ENCODE measurements at places on chromosomes 4 and X.

- no peak for DNase-seq
Measured at GRCh38 chr4:139670775-139671174, 5.2 kb downstream of the MGST2 start.

- DNase-seq = no peak
Measured at GRCh38 chrX:150035531-150035930, 97.2 kb upstream of the EOLA2 start.

- DNase-seq = no peak
Measured at GRCh38 chr4:45410701-45411210, 684.4 kb upstream of the GNPDA2 start.

DNA sequence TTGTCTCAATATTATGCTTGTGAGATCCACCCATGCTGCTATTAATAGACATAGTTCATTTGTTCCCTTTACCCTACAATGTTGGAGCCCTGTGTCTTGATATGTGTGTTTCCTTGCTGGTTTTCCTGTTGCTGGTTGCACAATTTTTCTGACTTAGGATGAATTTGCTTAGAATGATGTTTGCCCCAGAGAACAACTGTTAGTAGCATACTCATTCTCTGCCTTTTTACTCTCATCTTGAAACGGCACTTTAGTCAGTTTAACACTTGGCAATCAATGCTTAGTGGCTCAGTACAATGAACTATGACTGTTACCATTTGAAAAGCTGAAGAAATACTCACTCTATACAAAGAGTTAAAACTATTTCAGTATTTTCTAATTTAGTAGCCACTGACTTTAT lies 158.8 kb upstream of the NDST4 start:
- DNase-seq = no peak

DNA sequence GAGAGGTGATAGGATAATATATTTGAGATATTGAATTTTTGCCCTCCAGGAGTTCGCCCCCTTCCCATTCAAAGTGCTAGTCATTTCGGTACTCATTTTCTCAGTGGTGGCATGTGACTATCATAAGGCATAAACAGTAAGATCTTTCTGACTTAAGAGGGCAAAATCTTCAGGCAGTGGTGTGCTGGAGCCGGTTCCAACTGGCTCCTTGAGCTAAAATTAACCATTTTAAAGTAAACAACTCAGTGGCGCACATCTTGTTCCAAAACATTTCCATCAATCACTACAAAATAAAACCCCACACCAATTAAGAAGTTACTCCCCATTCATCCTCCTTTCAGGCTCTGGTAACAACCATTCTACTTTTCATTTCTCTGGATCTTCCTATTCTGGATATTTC lies 43.3 kb downstream of the LUZP4 start:
- DNase-seq = no peak

DNA sequence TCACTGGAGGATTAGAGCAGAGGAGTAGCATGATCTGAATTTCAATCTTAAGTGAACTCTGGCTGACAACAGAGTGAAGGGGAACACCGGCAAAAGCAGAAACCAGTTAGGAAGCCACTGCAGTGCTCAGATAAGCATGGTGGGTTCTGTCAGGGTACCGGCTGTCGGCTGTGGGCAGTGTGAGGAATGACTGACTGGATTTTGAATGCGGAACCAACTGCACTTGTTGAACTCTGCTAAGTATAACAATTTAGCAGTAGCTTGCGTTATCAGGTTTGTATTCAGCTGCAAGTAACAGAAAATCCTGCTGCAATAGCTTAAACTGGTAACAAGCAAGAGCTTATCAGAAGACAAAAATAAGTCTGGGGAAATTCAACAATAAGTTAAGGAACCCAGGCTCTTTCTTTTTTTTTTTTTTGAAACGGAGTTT lies 5.2 kb downstream of the HTT start:
- no peak for DNase-seq

- DNase-seq = no peak
Measured at GRCh38 chr4:69701696-69702095, 48.6 kb upstream of the UGT2A1 start.

DNA sequence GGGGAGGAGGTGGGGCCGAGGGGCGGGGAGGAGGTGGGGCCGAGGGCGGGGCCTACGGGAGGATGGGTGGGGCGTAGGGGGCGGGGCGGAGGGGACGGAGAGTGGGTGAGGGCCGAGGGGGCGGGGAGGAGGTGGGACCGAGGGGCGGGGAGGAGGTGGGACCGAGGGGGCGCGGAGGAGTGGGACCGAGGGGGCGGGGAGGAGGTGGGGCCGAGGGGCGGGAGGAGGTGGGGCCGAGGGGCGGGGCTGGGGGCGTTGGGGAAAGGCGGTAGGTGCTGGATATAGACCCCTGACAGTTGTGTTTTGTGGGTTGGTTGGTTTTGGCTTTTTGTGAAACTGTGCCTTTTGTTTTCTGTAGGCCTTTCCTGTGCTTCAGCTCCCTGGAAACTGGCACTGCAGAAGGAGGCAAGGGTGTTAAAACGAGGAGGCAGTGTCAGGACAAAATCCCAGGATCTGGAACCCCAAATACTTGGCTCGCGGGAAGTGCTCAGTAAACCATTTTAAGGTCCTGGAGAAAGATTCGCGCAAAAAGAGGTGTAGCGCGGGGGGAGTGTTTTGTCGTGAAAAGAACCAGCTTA lies 580 bp upstream of the MMGT1 start:
- peak; percentile 67 for DNase-seq

GRCh38 chr4:52366191-52366590 lies 292.9 kb downstream of the USP46 start:
- DNase-seq = no peak

DNA sequence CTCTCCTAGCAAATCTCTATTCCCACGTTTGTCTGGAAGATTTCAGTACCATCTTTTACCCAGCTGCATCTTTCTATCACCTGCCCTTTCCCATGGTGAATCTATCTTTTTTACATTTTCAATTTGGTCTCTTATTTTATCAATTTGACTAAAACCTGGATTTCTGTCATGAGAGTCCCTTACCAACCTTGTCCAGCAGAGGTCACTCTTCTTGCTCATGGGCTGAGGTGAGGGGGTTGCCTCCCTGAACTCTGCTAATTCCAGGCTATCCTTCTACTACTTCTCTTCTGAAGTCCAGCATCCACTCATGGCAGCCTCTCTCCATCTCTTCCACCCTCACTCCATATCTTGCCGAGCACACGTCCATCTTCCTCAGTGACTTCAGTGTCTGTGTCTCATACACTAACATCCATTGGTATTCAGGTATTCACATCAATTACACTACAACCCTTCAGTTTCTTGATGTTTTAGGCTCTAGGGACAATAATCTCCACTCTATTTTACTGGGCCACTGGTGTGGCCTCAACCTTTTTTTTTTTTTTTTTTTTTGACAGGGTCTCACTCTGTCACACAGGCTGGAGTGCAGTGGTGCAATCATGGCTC lies 17.8 kb upstream of the ZNF827 start:
- DNase-seq = peak; percentile 52

- DNase-seq = no peak
Measured at GRCh38 chrX:70132877-70133302, 357 bp upstream of the IGBP1 start.

DNA sequence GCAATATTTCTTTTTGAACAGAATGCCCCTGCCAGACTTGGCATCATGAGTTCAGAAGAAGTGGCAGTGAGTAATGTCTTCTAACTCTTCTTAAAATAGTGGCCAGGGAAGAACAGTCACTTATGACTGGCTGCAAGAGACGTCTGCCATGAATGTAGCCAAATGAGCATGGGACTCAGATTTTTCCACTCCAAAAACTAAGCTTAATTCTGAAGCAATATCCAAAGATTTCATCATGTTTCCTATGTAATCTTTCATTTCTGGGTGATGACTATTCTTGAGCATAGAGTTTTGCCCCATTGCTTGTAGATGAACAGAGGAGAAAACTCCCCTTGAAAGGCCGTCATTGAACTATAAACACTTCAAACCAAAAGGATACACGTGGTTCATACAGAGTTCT lies 11.8 kb downstream of the AMBN start:
- no peak for DNase-seq

DNA sequence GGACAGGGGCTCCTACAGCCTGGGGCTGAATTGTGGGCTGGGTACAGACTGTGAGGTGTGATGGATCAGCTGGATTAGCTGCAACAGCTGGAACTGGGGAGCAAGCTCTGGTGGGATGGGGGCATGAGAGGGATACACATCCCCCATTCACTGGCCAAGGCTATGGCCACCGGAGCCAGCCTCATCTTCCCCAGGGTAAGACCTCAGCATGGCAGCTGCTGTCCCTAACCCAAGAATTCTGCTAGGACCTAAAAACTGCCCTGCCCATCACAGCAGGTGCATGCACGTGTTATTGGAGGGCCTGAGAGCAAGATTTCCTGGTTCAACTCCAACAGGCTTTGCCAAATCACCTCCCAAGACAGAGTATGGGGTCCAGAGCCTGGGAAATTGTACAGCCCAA lies 258.6 kb upstream of the AGTR2 start:
- no peak for DNase-seq

DNA sequence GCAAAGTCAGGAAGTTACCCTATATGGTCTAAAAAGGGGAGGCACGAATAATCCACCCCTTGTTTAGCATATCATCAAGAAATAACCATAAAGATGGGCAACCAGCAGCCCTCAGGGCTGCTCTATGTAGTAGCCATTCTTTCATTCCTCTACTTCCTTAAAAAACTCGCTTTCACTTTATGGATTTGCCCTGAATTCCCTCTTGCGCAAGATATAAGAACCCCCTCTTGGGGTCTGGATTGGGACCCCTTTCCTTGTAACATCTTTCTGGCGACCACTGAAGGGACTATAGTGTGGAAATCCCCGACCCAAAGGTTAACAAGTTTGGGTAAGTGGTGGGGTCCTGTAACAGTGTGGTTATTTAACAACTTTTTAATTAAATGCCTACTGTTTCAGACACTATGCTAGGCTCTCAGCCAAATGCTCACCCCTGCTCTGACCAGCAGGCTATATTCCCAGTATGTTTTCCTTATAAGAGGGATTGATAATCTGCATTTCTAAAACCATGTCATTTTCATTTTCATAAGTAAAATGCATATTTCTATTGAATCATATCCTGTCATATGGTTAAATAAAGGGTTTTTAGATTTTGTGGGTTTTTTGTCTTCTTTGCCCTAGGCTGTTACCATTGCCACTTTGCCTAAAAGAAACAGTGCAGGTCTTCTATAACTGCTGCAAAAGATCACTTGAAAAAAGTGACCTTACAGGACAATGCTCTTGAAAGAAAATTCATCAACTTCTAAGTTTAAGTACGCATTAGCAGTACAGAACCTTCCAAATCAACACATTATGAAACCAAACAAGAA lies 41.5 kb downstream of the ANAPC10 start:
- no peak for DNase-seq

DNA sequence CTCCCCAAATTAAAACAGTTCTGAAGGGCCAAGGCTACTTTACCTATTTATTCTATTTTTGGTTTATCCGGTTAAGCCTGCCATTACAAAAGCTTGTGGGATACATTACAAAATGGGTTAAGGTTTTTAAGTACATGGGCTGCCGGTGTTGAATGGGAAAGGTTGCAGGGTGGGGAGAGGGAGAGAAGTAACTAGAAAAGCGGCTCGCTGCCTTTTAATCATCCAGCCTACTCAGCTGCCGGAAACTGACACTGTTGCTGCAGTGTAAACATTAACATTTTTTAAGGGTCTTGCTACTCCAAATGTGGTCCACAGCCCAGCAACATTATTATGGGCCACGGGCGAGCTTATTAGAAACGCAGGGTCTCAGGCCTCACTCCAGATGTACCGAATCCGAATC lies 1.5 kb upstream of the IL1RAPL1 start:
- DNase-seq = no peak

- no peak for DNase-seq
Measured at GRCh38 chrX:10892621-10893225, 218.4 kb upstream of the HCCS start.

Measured in SJSA1 (cell line).